ENCODE measurements at places on chromosomes 4 and X. TPM values are rescaled to one million over a fixed set of nuclear protein-coding genes. Genes with fewer than 3 reads are reported as not detected.

DNA sequence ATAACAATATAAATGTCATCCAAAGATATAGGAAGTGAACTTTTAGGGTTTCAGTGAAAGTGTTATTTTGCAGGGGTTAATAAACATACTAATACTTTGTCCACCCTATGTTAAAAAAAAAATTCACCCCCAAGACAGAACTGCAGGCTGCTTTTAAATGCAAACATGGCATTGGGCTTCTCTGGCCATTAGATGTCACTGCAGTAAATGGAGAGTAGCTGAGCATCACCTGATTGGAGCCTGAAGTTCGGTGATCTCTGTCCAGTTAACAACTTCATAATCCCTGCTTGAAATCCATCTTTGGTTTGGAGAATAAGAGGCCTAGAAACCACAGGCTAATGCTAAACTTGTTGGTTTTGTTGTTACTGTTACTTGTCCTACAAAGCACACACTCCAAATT lies 18.7 kb downstream of the SLC25A43 start:
- H3K4me3 ChIP-seq: no peak overlapping the region
- no peak for DNase-seq
- no peak overlapping the region for H3K27ac ChIP-seq
- peaks cover 5% of the 10 kb centered on the region for H3K36me3 ChIP-seq

The GAB3 gene
- total RNA-seq: 0.07 TPM

DNA sequence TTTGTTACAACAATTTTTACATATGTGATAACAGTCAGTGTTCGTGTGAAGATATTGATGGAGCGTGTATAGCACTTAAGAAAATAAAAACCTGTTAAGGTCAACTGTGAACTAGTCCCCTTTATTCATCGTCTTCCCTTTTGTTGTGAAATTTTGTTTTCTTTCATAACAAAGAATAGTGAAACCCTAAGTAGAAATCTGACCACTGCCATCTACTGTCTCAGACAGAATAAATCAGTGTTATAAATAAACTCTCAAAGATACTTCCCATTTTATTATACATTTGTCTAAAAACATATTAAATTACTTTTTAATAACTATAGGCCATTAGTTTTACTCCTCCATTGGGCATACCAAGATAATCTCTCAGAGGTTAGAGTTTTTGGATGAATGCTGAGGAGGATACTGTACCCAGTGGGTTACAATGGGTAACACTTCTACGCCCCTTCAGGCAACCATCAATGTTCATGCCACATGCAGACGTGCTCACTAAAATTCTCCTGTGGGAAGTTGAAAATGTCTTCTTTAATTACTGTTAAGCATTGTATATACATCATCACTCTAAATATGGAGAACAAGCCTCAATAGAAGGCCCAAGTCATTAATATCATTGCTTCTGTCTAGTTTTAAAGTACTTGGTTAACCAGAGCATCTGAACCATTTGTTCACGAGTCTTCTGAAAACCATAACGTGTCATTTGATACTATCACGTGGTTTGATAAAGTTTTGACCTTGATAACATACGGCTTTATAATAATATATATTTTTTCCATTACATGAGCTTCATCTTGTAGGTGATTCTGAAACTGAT lies 171.2 kb downstream of the TMA16 start:
- no peaks in the 10 kb centered on the region for H3K4me1 ChIP-seq
- H3K36me3 ChIP-seq: no peaks in the 10 kb centered on the region
- DNase-seq: no peak

DNA sequence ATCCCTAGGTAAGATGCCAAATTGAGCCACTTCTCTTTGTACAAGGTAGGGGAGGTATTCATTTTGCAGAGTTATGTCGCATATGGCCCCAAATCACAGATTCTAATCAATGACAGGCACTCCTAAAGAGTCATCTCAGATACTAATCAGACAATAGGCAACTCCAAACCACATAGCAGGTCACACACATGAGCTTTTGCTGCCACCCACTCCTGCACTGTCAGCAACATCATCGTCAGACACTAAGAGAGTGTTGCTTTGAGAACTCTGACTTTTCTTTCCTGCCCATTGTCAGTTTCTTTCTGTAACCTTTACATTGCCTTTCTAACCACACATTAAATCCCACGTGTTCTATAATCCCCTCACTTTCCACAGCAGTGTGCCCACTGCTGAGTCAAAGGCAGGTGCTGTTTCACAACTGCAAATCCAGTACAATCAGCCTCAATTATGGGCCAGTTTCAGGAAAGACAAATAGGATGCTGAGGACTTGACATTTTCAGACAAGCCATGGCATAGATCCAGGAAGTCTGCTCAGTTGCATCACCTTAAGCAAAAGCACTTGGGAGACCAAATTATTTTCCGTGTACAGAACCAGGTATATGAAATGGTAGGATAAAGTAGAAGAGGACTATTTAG lies 23.5 kb downstream of the TMEM31 start:
- no peaks in the 10 kb centered on the region for H3K36me3 ChIP-seq
- peaks cover 3% of the 10 kb centered on the region for H3K27me3 ChIP-seq
- H3K4me1 ChIP-seq: peaks cover 31% of the 10 kb centered on the region
- H3K4me3 ChIP-seq: no peak overlapping the region
- H3K27ac ChIP-seq: no peak overlapping the region

GRCh38 chrX:24828147-24828546 lies 134.4 kb downstream of the POLA1 start:
- H3K4me3 ChIP-seq: no peak overlapping the region
- DNase-seq: no peak
- H3K36me3 ChIP-seq: peaks cover 32% of the 10 kb centered on the region
- no peaks in the 10 kb centered on the region for H3K4me1 ChIP-seq
- no peaks in the 10 kb centered on the region for H3K27me3 ChIP-seq
